ENCODE measurements at places on chromosomes 11 and 22.

- DNase-seq = peak; percentile 46
Measured at GRCh38 chr22:23380230-23380573, 199.9 kb downstream of the IGLL1 start.

GRCh38 chr11:86035164-86035563 lies 33.7 kb downstream of the PICALM start:
- no peak for DNase-seq

- DNase-seq = no peak
Measured at GRCh38 chr11:111766834-111767142, 599 bp upstream of the PPP2R1B start.

GRCh38 chr22:17343766-17344165 lies 25.5 kb upstream of the CECR2 start:
- no peak for DNase-seq

DNA sequence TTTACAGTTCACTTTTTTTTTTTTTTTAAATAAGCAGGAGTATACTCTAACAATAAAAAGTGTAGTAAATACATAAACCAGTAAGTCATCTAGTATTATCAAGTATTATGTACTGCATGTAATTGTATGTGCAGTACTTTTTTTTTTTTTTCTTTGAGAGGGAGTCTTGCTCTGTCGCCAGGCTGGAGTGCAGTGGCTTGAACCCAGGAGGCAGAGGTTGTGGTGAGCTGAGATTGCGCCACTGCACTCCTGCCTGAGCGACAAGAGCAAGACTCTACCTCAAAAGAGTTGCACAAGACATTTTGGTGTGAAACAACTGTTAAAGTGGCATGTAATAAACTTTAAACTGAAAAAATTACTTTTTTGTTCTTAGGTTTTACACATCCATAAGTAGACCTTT lies 16.7 kb downstream of the BCL2L13 start:
- no peak for DNase-seq

DNA sequence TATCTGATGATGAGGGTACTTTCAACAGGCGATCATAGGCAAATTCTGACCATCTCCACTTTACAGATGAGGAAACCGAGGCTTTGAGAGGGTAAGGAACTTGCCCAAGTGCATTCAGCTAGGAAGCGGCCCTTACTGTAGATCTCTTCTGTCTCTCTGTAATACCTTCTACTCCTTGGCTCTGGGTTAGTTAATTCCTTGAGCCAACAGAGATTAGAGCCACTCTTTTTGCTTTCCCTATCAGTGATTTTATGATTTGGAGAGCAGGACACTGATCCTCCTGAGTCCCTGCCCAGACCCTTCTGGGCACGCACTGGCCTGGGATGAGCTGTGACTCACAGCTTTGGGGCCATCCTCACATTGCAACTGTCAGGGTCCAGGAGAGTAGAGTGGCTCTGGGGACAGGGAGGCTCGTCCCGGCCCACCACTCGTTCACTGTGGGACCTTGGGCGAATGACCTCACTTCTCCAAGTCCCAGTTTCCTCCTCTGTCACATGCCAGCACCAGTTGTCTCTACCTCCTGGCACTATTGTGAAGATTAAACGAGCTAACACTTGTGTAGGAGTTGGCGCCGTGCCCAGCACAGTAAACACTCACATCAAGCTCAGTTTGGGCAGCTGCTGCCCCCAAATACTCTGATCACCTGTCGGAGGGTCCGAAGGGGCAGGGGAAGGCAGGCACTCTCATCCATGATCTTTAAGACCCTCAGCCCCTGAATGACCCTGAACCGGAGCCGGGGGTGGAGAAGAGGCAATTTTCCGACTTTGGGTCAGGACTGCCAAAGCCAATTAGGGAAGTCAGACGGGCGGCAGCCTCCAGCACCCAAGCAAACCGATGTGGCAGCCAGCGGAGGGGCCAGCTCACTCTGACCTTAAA lies 235.0 kb downstream of the MIAT start:
- peak; percentile 93 for DNase-seq

DNA sequence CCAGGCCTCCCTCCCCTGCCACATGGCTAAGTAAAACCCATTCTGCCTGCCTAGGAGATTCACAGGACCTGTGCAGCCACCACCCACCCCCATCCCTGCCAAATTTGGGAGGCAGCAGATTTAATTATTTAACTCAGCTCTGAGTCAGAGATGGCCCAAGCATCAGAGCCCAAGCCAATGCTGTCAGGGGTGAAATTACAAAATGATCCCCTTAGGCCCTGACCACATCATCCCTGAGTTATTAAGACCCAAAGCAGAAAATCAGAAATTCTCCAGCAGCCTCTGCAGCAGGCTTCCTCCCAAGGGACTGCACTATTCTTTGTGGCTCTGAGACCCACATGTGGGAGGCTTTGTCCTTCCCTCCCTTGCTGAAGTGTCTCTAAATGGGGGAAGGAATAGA lies 52.8 kb upstream of the RRAS2 start:
- DNase-seq = no peak

DNA sequence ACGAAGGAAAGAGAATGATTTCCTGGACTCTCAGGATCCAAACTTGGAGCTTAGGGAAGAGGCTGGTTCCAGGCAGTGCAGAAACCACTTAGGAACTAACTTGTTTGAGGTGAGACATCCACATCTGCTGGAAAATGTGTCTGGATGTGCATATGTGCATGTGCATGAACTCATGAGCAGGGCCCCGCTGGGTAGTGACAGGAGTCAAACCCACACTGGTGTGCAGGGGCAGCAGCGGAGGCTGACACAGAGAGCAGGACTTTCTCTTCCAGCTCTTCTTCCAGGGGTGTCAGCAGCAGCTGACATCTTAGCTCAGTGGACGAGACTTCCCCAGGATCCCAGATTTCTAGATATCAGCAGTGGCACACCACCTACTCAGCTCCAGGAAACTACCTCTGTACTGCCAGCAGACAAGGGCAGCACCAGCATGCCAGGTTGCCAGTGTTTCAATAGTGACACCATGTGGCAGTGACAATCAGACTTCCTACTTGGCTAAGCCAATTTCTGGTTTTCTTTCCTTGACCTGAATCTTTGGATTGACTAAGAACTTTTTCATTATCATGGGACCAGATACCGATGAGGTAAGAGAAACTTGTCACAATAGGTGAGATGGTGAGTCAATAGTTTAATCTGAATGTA lies 227.5 kb upstream of the ZC3H12C start:
- DNase-seq = peak; percentile 30

GRCh38 chr22:46934746-46935491 lies 172.5 kb downstream of the TBC1D22A start:
- peak; percentile 23 for DNase-seq

DNA sequence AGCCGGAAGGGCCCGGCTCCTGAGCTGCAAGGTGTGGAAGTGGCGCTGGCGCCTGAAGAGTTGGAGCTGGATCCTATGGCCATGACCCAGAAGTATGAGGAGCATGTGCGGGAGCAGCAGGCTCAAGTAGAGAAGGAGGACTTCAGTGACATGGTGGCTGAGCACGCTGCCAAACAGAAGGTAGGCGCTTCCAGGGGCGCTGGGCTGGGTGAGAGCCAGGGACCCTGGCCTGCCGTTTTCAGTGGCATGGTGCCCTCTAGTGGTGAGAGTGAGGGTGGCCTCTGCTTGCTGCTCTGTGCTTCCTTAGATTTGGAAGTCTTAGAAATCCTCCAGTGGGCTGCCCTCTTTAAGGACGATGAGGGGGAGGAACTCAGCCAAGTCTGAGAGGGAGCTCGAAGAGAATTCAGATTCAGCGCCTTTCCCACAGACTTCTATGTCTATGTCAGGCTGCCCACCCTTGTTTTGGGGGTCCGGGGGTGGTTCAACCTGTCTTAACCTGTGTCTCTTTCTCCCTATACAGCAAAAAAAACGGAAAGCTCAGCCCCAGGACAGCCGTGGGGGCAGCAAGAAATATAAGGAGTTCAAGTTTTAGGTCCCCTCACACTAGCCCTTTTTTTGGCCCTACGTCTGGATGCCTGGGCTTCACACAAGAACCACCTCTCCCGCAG lies 1.8 kb upstream of the PACS1 start:
- DNase-seq = peak; percentile 52

DNA sequence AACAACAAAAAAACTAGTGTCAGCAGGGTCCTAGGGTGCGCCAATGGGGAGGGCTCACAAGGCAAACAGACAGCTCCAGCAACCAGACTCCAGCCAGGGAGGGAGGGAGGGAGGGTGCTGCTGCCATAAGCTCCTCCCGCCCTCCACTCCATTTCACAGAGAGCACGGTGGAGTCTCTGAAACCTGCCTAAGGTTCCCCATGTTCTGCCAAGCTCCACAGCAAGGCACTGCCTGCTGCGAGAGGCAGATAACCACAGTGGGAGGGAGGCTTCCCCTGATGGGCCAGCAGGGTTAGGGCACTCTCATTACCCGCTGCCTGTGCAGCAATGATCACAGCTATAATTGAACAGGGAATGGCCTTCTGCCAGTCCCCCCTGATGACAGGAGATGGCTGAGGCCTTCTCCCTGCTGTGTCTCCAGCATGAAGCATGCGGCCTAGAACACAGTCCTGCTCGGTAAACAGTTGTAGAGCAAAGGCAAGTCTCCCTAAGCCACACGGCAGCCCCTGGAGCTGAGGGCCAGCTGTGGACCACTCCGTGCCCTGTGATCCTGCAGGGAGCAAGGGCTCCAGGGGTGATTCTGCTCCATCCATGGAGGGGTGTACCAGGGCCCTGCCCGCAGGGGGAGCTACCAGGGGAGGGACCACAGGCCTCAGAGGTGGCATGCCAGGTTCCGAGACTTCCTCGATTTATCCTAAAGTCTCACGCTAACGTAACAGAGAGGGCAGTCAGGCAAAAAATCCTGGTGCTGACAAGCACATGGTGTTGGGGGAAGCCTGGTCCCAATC lies 42.9 kb downstream of the PC start:
- no peak for DNase-seq

- DNase-seq = no peak
Measured at GRCh38 chr22:42291287-42291686, 20.8 kb upstream of the TCF20 start.

DNA sequence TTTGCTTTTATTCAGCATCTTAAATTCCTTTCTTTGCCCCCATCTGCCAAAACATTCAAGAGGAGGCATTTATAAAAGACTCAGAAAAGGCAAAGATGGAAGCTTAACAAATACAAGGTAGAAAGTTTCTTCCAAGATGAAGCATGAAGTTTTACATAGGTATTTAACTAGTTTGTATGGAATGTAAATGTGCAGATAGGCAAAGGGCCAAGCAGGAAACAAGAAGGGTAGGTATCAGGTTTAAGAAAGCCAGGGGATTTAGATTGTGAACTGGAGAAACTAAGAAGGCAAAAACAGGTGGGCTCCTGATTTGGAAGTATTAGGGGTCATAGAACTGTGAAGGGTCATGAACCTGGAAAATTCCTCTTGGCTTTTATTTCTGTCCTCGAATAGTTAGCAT lies 62.6 kb downstream of the PPP2R1B start:
- no peak for DNase-seq

- no peak for DNase-seq
Measured at GRCh38 chr22:47278655-47279054, 516.2 kb downstream of the TBC1D22A start.

DNA sequence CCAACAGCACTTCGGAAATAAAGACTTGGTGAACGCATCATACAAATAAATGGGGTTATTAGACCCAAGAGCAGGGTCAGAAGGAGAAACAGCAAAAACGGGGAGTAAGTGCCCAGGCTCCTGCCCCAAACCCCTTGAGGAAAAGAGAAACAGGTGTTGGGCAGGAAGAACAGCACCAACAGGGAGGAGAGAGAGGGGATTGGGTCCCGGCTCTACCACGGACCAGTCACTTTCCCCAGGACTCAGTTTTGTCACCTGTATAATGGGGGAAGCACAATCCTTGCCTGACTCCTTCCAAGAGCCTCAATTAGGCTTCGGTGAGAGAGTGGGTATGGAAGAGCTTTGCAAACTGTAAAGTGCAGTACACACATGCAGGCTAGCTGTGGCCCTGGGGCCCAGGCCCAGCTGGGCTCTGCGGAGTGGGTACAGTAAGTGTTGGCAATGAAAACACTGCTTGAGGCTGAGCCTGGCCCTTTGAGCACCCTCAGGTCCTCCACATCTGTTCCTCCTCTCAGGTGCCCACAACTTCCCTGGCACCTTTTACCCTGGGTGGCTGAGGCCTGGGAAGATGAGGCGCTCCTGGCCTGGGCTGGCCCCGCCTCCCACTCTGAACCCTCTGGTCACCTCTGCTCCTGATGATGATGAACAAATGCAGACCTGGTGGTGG lies 8.9 kb downstream of the SLC29A2 start:
- no peak for DNase-seq

GRCh38 chr11:107682171-107682570 lies 29.7 kb downstream of the SLN start:
- no peak for DNase-seq

- no peak for DNase-seq
Measured at GRCh38 chr11:60184824-60185511, 2.1 kb upstream of the MS4A6A start.

DNA sequence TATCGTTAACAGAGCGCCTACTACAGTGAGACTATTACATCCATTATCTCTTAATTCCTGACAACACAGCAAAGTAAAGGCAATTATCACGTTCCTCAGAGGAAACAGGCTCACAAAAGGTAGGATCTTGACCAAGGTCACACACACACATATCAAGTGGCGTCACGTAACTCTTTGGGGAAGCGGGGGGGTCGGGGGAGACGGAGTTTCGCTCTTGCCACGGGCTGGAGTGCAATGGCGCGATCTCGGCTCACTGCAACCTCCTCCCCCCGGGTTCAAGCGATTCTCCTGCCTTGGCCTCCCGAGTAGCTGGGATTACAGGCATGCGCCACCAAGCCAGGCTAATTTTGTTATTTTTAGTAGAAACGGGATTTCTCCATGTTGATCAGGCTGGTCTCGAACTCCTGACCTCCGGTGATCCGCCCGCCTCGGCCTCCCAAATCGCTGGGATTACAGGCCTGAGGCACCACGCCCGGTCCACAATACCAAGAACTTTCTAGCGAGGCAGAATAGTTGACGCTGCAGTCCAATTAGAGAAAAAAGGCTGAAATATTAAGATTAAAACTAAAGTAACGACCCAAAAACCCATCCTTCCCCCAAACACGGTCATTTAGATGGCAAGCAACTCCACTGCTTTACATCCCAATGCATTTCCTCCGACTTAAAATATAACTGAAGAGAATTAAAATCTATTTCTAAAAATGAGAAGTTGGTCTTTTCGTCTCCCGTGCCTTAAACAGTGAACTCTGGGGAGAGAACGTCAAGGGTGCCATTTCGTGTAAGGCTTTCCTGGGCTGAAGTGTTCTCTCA lies 1.2 kb downstream of the DDX17 start:
- no peak for DNase-seq

DNA sequence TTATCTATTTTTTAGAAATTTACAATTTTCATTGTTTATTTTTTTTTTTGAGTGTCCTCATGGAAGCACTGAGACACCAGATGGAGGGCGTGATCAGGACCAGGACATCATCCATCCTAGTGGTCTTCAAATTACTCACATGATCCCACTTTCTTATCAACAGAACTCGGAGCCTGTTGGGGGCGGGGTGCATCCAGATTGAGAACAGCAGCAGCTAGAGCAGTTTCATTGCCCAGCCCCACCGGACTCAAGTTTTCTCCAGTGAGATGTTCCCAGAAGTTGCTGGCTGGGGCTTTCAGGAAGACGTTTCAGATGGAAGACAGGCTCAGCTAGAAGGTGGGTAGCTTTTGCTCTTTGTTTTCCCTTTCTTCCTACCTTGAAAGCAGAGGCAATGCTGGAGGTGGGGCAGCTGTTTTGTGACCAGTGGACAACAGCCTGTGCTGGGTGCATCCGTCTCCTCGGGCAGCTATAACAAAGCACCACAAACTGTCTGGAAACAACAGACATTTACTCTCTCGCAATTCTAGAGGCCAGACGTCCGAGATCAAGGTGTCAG lies 562.1 kb downstream of the TBC1D22A start:
- no peak for DNase-seq

Data from SHP77 (cell line).